ENCODE measurements at places on chromosomes 4 and X. TPM values are rescaled to one million over a fixed set of nuclear protein-coding genes. Genes with fewer than 3 reads are reported as not detected.

RAB33A gene
- total RNA-seq = 14.5 TPM

DNA sequence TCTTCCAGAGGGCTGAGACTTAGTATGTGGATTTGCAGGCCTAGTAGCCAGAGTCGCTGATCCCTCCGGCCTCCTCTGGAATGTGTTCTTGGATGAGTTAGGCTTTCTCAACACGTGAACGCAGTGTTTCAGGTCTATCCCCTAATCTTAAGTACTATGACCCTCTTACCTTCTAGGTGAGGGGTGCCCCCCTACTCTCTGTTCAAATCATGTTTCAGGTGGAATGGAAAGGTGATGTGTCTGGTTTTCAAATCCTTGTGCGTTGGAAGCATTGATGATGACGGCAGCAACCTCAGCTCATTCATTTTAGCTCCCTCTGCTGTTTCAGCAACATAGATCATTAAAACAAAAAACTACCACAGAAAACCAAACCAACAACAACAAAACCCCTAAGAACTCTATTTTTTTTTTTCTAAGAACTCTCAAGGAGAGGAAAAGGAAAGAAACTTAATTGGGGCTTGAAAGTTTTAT is 56.4 kb downstream of the RWDD4 start:
- DNase-seq = no peak
- H3K4me1 ChIP-seq = peaks cover 2% of the 10 kb centered on the region
- H3K4me3 ChIP-seq = no peak overlapping the region
- H3K36me3 ChIP-seq = no peaks in the 10 kb centered on the region

FAM47E gene
- 0.60 TPM for total RNA-seq

GRCh38 chr4:134961963-134962362 is 760.4 kb upstream of the PABPC4L start:
- H3K27ac ChIP-seq = no peak overlapping the region
- no peaks in the 10 kb centered on the region for H3K36me3 ChIP-seq
- no peaks in the 10 kb centered on the region for H3K27me3 ChIP-seq
- no peak for DNase-seq
- H3K4me3 ChIP-seq = no peak overlapping the region

DNA sequence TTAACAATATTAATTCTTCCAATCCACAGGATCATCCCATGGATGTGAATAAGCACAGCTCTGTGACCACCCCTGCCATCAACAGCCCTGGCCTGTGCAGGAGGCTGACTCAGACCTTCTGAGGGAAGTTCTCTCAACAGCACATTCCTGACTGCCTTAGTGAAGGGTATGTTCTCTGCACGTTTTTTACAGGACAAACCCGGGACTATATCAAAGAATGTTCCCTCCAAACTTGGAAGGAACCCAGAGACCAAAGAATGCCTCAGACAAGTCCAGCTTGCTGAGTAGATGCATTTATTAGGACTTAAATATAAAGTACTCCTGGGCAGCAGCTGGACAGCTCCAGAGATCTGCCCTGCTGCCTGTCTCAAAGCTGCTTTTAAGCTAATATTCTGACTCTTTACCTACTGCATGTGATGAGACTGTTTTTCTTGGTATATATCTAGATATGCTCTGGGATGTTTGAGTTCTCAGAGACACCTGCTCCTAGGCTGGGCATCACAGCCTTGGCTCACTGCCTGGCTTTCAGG is 1127.8 kb upstream of the PRKX start:
- no peak overlapping the region for H3K4me3 ChIP-seq
- no peak overlapping the region for H3K27ac ChIP-seq
- no peaks in the 10 kb centered on the region for H3K4me1 ChIP-seq
- H3K36me3 ChIP-seq = no peaks in the 10 kb centered on the region
- no peaks in the 10 kb centered on the region for H3K27me3 ChIP-seq
- DNase-seq = no peak

- DNase-seq = no peak
- H3K4me1 ChIP-seq = no peaks in the 10 kb centered on the region
- no peak overlapping the region for H3K27ac ChIP-seq
- no peaks in the 10 kb centered on the region for H3K27me3 ChIP-seq
- no peak overlapping the region for H3K4me3 ChIP-seq
- H3K36me3 ChIP-seq = no peaks in the 10 kb centered on the region
Observed at GRCh38 chr4:166172619-166173018, 299.6 kb downstream of the TLL1 start.

DNA sequence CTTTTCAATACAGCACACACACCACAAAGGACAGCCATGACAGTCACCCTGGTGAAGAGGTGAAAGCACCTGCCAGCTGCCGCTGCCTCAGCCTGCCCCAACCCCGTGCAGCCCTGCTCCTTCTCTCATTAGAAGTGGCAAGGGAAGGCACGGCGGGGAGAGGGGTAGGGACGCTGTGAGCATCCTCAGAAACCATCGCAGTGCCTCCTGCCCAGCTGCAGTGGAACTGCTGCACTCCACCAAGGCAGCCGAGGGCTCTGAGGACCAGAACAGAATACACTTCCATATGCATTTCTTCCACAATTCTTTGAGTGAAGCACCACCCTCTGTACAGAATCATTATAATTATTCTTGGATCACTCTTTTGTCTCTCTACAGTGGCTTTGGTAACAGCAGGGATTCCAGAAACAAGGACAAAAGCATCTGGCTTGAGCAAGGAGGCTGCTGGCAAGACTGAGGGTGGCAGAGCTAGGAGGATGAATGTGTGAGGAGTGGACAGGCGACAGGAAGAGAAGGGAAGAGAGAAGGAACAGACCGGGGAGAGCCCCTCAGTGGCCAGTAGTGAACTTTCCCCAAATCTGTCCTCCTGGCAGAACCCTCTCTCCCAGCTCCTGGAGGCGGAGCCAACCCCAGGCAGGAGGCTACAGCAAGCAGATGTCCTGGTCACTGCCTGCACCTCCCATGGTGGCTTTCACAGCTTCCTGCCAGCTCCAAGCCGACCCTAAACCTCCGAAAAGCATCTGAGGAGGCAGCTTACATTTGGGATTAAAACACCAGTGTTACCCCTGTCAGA is 73.2 kb downstream of the MTNR1A start:
- no peaks in the 10 kb centered on the region for H3K36me3 ChIP-seq
- no peak overlapping the region for H3K4me3 ChIP-seq
- no peaks in the 10 kb centered on the region for H3K4me1 ChIP-seq
- H3K27me3 ChIP-seq = peaks cover 6% of the 10 kb centered on the region
- DNase-seq = no peak

DNA sequence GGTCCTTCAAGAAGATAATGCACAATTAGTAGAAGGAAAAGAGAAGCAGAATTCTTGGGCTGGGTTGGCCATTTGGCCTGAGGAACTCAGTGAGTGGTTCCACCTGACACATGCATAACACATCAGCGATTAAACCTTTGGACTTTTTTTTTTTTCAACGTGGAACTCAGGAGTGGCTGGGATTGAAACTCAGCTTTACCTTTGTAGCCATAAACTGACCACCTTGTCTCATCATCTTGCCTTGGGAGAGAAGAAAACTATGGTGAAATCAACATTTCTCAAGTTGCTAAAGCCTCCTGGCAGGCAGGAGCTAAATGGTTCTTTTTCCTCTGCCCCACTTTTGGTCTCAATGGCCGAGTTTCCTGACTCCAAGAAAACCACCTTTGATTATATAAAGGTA is 16.3 kb downstream of the PTTG2 start:
- no peaks in the 10 kb centered on the region for H3K27me3 ChIP-seq
- no peak for DNase-seq
- H3K27ac ChIP-seq = peak overlapping the region; percentile 76
- peaks cover 32% of the 10 kb centered on the region for H3K4me1 ChIP-seq

USP51 gene
- total RNA-seq = 7.3 TPM

All from naive thymus-derived CD8-positive, alpha-beta T cell (primary cell).